ENCODE measurements at places on chromosomes 6 and 20.

DNA sequence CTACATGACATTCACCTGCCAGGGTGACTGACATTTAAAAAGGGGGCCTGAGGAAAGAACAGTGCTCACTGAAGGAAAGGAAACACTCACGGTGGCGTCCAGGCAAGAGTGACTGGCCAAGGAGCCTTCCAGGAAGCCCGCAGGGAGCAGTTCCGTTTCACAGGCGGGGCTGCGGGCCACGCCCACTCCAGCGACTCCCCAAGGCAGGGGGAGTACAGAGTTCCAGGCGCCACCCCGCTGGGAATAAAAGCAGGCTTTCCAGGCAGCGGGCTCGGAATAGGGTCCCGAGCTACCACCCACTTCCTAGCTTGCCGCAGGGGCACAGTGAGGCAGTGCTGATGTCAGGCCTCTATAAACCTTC lies 34.2 kb downstream of the PKIG start:
- DNase-seq: no peak

- DNase-seq: no peak
Observed at GRCh38 chr20:35586751-35587425, 28.7 kb upstream of the SPAG4 start.

DNA sequence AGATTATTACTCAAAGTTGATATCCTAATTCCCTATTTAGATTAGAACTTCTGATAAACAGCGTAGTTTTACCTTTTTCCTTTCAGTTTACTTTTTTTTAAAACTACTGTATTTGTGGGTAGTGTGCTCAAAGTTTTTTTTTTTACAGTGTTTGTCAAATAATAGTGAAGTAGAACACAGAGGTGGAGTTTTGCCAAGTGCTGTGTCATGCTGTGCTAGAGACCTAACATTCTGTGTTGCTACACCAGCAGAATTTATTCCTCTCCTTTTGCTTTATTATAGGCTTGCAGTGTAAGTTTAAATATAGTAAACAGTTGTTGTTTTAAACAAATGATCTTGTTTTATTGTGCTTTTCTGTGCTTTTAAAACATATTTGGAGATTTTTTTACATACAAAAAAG lies 125.4 kb downstream of the HIVEP1 start:
- no peak for DNase-seq

DNA sequence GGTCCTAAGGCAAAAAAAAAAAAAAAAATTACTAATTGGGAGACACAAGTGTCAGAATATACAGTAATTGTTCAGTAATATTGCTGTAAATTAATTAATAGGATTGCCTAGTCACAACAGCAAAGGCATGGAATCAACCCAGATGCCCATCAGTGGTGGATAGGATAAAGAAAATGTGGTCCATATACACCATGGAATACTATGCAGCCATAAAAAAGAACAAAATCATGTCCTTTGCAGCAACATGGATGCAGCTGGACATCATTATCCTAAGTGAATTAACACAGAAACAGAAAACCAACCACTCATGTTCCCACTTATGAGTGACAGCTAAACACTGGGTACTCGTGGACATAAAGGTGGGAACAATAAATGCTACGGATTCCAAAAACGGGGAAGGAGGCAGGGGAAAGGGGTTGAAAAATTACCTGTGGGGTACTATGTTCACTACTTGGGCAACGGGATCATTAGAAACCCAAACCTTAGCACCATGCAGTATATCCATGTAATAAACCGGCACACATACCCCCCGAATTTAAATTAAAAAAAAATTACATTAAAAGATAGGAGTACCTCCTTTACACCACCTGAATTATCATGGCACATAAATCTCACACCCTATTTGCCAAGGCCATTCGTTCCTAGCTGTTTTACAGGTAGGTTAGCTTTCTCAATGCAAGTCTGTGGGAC lies 689 bp upstream of the PFDN4 start:
- no peak for DNase-seq
